ENCODE measurements at places on chromosomes 16 and 17.
A peak's percentile ranks its signal among the peaks of the same experiment; 100 is the strongest.

DNA sequence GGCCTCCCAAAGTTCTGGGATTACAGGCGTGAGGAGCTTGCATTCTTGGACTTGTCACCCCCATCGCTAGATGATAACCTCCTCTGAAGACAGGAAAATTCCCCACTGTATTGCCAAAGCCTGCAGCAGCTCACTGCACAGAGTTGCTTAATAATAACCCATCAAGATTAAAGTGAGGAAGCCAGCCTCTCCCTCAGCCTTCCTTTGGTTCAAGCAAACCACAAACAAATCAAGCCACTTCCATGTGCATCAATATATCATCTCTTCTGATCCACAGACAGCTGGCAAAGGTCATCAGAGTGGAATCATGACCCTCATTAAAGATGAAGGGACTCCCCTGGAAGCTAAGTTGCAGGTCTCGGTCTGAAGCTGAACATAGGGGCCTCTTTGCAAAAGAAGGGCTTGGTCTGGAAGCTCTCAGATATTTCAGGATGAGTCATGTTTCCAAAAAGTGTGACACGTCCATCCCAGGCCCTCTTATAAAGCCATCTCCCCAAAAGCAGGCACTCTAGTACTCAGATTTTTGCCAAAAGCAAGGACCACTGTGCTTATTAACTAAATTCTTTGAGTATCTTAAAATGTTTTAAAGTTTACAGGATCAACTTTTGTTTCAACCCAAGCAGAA, 4.8 kb downstream of the EMP2 start:
- DNase-seq: no peak

DNA sequence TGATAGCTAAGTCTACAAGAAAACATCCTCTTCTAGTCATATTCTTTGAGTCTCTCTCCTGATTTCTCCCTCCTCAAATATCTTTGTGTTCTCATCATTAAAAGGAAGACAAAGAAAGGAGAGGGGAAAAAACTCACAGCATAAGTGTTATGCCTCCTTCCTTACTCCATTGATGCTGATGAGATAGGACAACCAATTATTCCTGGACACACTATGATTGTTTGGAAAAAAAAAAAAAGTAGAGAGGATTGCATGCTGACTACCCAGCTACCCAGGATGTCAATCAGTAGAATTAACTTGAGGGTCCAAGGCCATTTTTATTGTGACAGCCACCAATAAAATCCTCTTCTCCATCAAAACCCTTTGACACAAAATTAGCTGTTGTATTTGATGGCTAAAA, 299.1 kb upstream of the CDH8 start:
- DNase-seq: no peak

DNA sequence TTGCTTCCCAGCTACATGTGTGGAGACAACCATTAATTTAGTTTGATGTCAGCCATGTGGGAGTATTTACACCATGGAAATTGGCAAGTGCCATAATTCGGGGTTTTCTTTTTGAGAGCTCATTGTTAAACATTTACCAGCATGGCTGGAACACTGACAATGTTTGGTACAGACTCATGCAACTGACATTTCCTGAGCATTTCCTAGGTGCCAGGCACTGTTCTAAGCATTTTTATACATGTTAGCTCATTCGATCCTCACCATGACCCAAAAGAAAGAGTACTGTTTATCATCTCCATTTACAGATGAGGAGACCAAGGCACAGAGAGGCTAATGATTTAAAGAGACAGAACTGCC, 86.9 kb downstream of the FOXL1 start:
- no peak for DNase-seq

- no peak for DNase-seq
Measured at GRCh38 chr16:52925143-52925542, 127.6 kb downstream of the CHD9NB start.

- no peak for DNase-seq
Measured at GRCh38 chr17:7848131-7848579, 6.7 kb upstream of the TMEM88 start.

DNA sequence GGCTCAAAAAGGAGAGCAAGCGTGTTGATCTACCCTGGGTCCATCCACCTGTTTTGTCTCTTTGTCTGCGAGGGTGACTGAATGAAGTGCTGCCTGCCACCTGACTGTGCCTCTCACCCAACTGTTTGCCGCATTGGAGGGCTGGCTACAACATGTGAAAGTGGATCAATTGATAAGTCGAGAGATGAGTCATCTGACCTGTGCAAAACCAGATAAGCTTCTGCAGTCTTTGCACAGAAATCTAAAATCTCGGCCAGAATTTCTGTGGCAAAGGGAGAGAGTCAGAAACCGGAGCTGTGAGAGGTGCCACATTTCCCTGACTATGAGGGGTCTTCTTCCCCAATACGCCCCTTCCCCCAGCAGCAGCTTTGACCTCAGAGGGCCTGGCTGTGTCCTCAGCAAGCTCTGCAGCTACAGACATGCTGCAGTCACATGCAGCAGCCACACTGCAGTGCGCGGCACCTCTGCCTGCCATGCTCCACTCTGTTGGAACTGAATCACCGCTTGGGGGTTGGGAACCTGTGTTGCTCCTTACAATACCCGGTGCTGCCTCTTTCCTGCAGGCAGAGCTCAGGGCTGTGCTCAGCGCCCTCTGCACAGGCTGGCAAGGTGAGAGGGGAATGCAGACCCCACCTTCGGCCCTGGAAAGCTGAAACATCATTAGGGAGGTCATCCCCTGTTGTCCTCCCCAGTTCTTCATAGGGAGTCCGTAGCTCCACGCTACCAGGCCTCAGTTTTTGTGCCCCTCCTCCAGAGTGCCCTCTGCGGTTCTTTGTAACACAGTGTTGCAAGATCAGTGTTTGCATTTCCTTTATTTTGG, 16.2 kb upstream of the HAS3 start:
- DNase-seq: no peak

GRCh38 chr16:2037647-2038381, 9.8 kb downstream of the NTHL1 start:
- no peak for DNase-seq

DNA sequence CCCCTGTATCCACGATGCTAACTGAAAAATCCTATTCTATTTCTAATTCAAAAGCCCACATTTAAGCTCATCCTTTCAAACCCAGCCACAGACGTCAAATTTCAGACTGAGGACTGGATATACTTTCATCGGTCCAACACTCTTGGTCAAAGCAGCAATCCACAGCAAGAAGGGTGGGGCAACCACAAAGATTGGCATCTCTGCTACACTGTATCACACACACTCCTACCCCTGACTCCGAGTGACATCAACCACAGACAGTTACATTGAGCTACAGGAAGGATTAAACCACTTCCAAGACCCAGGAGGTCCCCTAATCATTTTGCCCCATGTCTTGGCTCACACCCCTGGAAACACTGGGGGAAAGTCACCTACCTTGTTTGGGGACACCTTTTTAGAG, 61.3 kb downstream of the GRIN2A start:
- DNase-seq: no peak

- no peak for DNase-seq
Measured at GRCh38 chr17:73990290-73990689, 213.2 kb upstream of the RPL38 start.

DNA sequence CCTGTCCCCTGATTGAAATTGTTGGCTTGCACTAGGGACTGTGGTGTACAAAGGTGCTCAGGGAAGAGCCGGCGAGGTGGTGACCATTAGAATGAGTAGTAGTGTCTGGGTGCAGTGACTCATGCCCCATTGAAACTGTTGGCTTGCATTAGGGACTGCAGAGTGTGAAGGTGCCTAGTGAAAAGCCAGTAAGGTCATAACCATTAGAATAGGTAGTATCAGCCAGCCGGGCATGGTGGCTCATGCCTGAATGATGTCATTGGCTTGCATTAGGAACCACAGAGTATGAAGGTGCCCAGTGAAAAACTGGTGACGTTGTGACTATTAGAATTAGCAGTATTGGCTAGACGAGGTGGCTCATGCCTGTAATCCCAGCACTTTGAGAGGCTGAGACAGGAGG, 78.9 kb downstream of the ABCC6 start:
- no peak for DNase-seq

DNA sequence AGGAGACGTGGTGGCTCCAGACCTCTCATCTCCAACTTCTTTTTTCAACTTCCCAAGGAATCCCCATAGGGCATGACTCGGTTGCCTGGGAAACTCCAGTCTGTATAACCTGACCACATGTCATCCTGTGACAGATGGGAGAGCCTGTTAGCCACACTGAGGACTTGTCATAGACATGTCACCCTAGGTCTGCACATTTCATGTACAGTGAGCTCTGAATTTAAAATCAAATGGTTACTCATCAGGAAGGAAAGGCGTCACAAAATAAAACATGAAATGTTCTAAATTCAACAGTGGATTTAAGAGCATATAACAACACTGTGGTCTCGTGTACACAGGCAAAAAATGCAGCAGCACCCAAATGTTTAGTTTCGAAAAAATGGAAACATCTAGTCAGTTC, 22.2 kb upstream of the ADAMTS18 start:
- DNase-seq: peak; percentile 58

DNA sequence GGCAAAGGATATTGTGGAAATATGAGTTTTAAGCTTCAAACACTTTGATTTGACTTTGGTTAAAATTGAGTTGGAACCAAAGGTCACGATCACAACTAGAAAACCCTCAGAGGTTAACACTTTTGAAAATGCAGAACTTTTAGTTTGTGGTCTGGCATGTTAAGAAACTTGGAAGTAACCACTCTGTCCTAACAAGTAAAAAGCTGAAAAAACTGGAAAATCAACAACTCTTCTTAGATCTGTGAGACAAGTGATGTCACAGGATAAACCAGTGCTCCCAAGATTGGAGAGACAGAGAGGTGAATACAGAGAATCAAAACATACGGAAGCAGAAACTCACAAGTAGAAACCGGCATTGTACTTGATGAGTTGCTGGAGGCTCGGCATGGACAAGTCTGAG, 17.4 kb downstream of the MFSD6L start:
- DNase-seq: no peak

GRCh38 chr16:85350146-85350728, 238.0 kb upstream of the CIBAR2 start:
- DNase-seq: peak; percentile 46

GRCh38 chr16:87276924-87277323, 40.3 kb downstream of the C16orf95 start:
- no peak for DNase-seq

DNA sequence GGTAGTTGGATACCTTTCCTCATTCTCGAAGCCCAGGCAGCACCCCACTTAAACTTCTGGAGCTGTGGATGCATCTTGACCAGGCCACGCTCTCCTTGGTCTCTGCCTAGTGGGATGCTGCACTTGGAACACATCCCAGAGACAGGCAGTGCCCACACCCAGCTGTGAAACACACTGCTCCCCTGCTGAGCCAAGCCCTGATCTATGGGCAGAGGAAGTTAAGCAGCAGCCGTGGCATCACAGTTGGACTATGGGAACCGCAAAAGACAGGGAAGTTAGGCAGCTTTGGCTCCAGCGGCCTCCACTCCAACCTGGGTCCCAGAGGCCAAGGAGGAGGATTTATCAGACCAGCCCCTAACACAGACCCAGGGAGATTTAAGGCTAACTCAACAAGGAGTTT, 284.8 kb upstream of the CCL2 start:
- DNase-seq: no peak
